ENCODE measurements at places on chromosomes 7 and 10.

- peaks cover 19% of the 10 kb centered on the region for H3K4me1 ChIP-seq
- no peaks in the 10 kb centered on the region for H3K36me3 ChIP-seq
- H3K4me3 ChIP-seq: no peak overlapping the region
- no peaks in the 10 kb centered on the region for H3K27me3 ChIP-seq
- DNase-seq: no peak
Measured at GRCh38 chr7:35555934-35556333, 139.0 kb downstream of the HERPUD2 start.

GRCh38 chr7:151076863-151077704 is 3.5 kb downstream of the FASTK start:
- H3K27ac ChIP-seq: no peak overlapping the region
- H3K27me3 ChIP-seq: no peaks in the 10 kb centered on the region
- no peak for DNase-seq

DNA sequence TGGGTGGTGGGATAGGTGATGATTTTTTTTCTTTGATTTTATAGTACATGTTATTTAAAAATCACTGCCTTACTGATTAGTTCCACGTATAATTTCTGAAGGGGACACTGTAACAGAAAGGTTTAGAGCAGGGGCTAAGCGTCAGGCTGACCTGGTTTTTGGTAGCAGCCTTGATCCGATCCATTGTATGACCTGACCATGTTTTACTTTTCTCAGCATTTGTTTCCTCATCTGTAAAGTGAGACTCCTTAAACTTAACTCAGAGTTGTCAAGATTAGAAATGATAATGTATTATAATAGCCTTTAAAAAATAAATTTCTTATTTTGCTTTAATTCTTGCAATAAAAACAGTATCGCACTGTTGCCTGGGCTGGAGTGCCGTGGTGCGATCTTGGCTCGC is 23.6 kb downstream of the INPP5F start:
- no peaks in the 10 kb centered on the region for H3K27me3 ChIP-seq
- H3K36me3 ChIP-seq: no peaks in the 10 kb centered on the region
- no peak overlapping the region for H3K4me3 ChIP-seq
- H3K27ac ChIP-seq: no peak overlapping the region
- H3K4me1 ChIP-seq: no peaks in the 10 kb centered on the region

DNA sequence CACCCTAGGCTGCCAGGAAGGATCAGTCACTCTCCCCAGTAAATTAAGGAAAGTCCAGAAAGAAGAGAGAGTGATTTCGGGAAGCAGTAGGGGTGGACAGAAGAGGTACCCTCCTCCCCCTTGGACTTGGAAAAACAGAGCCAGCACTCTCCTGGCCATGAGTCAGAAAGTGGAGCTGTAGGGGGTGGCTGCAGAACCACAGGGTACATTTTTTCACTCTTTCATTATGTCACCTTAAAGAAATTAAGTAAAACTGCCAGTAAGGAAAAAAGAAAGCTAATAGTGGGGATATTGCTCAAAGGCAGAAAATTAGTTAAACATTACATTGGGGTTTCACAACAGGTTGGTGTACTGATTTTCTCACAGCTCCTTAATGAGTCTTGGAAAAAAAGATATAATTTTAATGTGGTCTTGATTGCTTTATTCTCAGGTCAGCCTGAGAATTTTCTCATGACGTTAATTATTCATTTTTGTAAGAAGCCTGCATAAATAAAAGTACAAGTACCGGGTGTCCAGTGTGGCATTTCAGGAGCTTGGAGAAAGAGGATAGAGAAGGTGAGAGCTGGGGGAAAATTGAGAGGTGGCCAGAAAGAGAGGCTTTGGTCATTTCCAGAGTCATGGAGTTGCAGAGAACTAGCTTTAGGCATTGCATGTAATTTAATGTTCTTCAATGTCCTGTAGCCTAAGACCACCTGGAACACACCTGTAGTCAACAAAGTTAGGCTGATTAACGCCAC is 23.2 kb upstream of the AOAH start:
- H3K27me3 ChIP-seq: no peaks in the 10 kb centered on the region
- DNase-seq: no peak
- H3K36me3 ChIP-seq: no peaks in the 10 kb centered on the region
- no peak overlapping the region for H3K27ac ChIP-seq

- no peak for DNase-seq
- no peak overlapping the region for H3K4me3 ChIP-seq
- H3K36me3 ChIP-seq: no peaks in the 10 kb centered on the region
- no peaks in the 10 kb centered on the region for H3K27me3 ChIP-seq
Measured at GRCh38 chr7:13841284-13841683, 148.2 kb downstream of the ETV1 start.

- H3K4me3 ChIP-seq: no peak overlapping the region
- peaks cover 7% of the 10 kb centered on the region for H3K4me1 ChIP-seq
- H3K27ac ChIP-seq: no peak overlapping the region
- H3K36me3 ChIP-seq: no peaks in the 10 kb centered on the region
- no peaks in the 10 kb centered on the region for H3K27me3 ChIP-seq
Measured at GRCh38 chr7:30200591-30200990, 65.8 kb downstream of the MTURN start.

DNA sequence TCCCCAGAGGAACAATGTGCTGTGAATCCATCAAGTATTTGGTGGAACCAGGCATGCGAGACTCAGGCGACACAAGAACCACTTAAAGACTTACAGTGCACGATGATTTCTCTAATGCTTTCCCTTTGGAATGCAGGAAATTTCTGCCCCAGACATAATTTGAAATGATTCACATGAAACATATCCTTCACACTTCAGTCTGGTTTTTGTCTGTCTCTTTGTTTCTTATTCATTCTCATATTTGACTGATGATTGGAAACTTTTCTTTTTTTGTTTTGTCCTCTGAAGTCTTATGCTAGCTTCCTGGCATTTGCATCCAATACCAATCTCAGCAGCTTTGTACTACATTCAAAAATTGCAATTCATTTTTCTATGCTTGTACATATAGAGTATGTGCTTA is 502.8 kb downstream of the PHTF2 start:
- no peaks in the 10 kb centered on the region for H3K36me3 ChIP-seq
- no peaks in the 10 kb centered on the region for H3K27me3 ChIP-seq
- no peak overlapping the region for H3K27ac ChIP-seq
- H3K4me3 ChIP-seq: no peak overlapping the region
- no peaks in the 10 kb centered on the region for H3K4me1 ChIP-seq

GRCh38 chr7:74216361-74216761 is 6.6 kb downstream of the LAT2 start:
- H3K36me3 ChIP-seq: no peaks in the 10 kb centered on the region
- DNase-seq: no peak
- H3K27ac ChIP-seq: no peak overlapping the region
- H3K27me3 ChIP-seq: no peaks in the 10 kb centered on the region
- no peaks in the 10 kb centered on the region for H3K4me1 ChIP-seq

GRCh38 chr7:37448636-37449361 is at the start of gene ELMO1:
Gene ELMO1 (minus strand): TSS chr7:37448864. CDS start chr7:37342690, 106,174 bp downstream.
- no peak for DNase-seq
- no peaks in the 10 kb centered on the region for H3K36me3 ChIP-seq
- H3K27ac ChIP-seq: peak within 1 kb of the TSS; percentile 85
- no peaks in the 10 kb centered on the region for H3K27me3 ChIP-seq
- H3K4me3 ChIP-seq: peak within 1 kb of the TSS; percentile 84

DNA sequence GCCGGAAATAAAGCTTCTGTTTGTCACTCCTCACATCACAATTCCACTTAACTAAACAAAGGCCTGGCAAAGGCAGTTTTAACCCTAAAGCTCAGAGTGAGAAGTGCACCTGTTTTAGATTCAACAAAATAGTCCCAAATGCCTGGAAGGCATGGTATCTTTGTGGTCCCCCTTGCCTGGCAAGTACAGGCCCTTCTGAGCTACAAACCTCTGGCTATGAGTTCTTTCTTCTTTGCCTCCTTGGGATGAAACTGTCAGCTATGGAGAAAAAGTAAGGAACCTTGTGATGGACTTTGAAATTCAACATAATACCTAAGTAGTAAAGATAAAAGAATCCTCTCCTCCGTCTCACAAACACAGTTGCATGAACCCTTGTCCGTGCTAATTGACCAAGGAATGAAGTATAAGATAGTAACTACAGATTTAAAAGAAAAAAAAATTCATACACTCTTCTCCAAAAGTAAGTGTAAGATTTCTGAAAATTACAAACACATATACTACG is 244.5 kb upstream of the ETV1 start:
- no peaks in the 10 kb centered on the region for H3K27me3 ChIP-seq
- no peaks in the 10 kb centered on the region for H3K4me1 ChIP-seq
- no peak overlapping the region for H3K4me3 ChIP-seq
- H3K36me3 ChIP-seq: no peaks in the 10 kb centered on the region
- H3K27ac ChIP-seq: no peak overlapping the region
- DNase-seq: no peak

- H3K27me3 ChIP-seq: no peaks in the 10 kb centered on the region
- no peak overlapping the region for H3K4me3 ChIP-seq
- DNase-seq: no peak
- no peaks in the 10 kb centered on the region for H3K4me1 ChIP-seq
- H3K36me3 ChIP-seq: no peaks in the 10 kb centered on the region
- no peak overlapping the region for H3K27ac ChIP-seq
Measured at GRCh38 chr10:29102233-29102632, 186.6 kb upstream of the LYZL1 start.

DNA sequence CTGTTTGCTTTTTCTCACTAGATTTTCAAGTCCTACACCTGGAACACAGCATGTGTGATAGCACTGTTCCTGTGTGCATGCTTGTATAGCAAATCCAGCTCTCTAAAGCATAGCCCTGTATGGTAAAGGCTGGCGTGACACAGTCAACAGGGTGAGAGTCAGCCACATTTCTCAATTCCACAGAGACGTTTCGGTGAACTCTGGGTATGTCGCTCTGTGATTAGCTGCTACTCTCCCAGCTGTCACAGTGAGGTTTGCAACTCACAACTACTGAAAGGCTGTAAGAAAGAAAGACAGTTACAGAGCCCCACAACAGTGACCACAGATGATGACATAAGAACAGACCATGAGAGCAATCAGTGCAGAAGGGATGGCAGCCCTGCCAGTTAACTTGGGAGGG is 170.6 kb upstream of the IMMP2L start:
- H3K27me3 ChIP-seq: no peaks in the 10 kb centered on the region
- peaks cover 4% of the 10 kb centered on the region for H3K4me1 ChIP-seq
- H3K27ac ChIP-seq: no peak overlapping the region
- H3K4me3 ChIP-seq: no peak overlapping the region

DNA sequence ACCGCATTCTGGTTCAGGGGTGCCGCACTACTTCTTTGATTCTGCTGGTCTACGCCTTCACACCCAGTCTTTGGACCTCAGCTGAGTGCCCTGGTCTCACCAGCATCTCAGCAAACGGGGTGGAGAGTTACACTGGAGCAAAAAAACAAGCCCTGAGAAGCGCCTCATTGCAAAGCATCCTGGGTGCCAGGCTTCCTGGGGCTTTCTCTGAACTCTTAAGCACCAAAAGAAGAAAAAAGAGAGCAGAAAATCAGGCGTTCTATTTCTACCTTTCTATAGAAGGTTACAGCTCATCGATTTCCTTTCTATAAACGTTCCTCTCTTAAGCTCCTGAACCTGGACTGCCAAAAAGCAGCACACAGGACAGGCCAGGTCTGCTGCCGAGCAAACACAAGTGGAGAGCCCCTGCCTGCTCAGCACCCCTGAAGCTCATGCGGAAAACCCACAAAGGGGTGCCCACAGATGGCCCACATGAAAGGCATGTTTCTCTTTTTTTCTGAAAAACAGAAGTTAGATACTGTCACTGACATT is 217.9 kb downstream of the SFMBT2 start:
- H3K36me3 ChIP-seq: no peaks in the 10 kb centered on the region
- no peak for DNase-seq
- no peak overlapping the region for H3K4me3 ChIP-seq
- H3K27ac ChIP-seq: no peak overlapping the region
- no peaks in the 10 kb centered on the region for H3K4me1 ChIP-seq

DNA sequence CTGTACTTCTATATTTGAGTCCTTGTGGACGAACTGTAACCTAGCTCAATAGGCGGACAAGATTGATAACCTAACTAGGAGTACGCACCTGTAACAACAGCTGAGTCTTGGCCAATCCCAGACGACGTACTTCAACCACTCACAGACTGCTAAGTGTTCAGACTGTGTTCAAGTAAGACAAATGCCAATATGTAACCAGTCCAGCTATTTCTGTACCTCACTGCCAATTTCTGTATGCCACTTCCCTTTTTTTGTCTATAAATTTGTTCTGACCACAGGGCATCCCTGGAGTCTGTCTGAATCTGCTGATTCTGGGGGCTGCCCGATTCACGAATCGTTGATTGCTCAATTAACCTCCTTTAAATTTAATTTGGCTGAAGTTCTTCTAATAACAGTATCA is 32.2 kb downstream of the HACD1 start:
- no peaks in the 10 kb centered on the region for H3K4me1 ChIP-seq
- H3K36me3 ChIP-seq: no peaks in the 10 kb centered on the region
- H3K27ac ChIP-seq: no peak overlapping the region
- DNase-seq: no peak

DNA sequence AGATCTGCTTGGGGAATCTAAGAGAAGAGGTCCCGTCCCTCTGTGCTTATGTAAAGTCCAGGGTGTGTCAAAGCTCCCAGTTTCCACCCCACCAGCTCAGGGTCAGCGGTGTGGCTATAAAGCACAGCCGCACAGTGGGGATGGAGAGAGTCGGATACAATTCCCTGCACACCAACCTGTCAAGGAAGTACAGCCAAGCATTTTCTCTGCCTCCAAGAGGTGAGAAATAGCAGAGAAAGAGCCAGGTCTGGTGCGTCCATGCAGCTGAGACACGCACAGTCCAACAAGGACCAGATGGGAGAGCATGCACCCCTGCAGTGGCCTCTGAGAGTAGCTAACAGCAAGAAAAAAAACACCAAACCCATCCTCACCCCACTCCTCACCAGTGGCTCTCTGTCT is 61.3 kb upstream of the WAC start:
- DNase-seq: no peak
- H3K4me3 ChIP-seq: no peak overlapping the region
- no peaks in the 10 kb centered on the region for H3K4me1 ChIP-seq
- H3K27ac ChIP-seq: no peak overlapping the region
- H3K27me3 ChIP-seq: no peaks in the 10 kb centered on the region

DNA sequence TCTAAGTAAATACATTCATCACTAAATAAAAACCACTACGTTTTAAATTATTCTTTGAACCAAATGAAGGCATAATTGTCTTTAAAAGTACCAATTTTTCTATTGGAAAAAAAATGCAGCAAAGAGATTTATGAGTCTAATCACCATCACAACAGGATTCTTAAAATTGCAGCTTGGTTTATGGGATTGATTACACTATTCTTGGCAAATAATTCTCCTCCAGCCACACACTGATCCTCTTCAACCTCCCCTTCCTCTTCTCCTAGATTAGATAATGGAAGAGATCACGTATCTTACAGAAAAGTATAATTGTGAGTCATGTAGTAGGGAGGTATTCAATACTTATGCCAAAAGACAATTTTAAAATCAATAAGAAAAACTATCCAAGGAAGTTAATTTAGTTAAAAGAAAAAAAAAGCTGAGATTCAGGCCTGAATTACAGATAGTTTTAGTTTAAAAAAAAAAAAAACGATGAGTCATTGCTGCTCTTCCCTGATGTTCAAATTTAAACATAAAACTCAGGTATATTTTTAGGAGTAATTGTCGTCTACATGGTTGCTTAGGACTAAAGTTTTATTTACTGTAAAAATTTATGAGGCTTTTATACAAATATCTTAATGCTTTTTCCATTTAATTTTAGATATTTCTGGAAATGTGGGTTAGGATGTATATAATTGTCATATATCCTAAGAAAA is 133.7 kb upstream of the CDK1 start:
- peaks cover 9% of the 10 kb centered on the region for H3K4me1 ChIP-seq
- H3K36me3 ChIP-seq: no peaks in the 10 kb centered on the region
- no peaks in the 10 kb centered on the region for H3K27me3 ChIP-seq
- DNase-seq: no peak

Data from vagina (tissue), 2 donors.